ENCODE measurements at places on chromosomes 4 and X. TPM values are rescaled to one million over a fixed set of nuclear protein-coding genes. Genes with fewer than 3 reads are reported as not detected.

STATH gene
- polyA plus RNA-seq: not detected

EDNRA gene
- not detected for polyA plus RNA-seq

GRCh38 chr4:183601381-183601780, 57.6 kb downstream of the RWDD4 start:
- DNase-seq: no peak

PNCK gene
- not detected for polyA plus RNA-seq

DNA sequence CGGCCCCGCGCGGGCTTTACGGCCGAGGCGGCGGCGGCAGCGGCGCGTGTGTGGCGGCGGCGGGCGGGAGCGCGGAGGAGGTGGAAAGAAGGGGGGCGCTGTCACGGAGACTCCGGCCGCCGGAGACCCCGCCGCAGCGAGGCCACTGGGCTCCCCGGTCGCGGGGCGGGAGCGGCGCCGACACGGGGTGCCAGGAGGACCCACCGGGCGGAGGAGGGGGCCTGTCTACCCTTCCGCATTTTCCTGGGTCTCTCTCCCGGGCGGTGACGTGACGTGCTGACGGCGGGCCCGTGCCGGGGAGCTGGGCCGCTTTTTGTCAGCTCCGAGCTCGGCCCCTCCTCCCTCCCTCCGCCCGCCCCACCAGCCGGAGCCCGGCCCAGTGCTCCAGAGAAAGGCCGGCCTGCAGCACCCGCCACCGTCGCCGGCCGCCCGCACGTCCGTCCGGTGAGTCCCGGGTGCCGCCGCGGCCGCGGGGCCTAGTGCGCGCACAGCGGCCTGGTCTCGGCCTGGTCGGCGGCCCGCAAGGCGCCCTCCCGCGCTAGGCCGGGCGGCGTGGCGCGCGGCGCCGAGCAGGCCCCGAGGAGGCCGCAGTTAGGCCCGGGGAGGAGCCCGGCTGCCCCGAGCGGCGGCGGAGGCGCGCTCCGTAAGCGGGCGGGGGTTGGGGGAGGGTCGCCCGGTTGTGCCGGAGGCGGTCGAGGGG, at the start of gene ZFX:
Gene ZFX, plus strand, starts transcription at position 379 of the 700 bp plus-strand sequence. CDS start 23,014 bp downstream, outside the sequence.
- peak; percentile 88 for DNase-seq

DNA sequence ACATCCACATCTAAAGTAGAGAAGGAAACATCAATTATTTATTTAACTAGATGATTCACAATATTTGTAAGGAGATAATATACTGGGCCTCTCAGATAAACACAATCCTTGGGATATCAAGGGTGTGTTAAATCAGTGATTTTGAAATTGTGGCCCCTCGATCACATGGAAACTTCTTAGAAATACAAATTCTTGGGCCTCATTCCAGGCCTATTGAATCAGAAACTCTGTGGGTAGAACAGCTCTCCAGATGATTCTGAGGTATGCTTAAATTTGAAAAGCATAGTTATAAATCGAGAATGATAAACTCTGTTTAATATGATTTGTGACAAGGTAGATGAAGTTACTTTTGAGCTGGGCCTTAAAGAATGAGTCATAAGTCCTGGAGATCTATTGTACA, 64.3 kb upstream of the GPR174 start:
- no peak for DNase-seq

GRCh38 chr4:17194586-17194985, 296.1 kb upstream of the LDB2 start:
- no peak for DNase-seq

- no peak for DNase-seq
Measured at GRCh38 chr4:174561560-174561959, 39.3 kb upstream of the HPGD start.

MAGED4 gene
- 2.1 TPM for polyA plus RNA-seq

DNA sequence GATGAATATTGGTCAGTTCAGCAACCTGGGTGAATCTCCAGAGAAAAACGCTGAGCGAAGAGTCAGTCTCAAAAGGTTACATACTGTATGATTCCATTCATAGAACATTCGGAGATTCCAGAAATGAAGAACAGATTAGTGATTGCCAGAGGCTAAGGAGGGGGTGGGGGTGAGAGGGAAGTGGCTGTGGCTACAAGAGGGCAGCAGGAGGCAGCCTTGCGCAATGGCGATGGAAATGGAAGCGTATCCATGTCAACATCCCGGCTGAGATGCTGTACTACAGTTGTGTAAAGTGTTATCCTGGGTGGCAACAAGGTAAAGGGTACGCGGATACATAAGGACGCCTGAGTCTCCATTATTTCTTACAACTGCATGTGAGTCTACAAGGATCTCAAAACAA, 18.0 kb downstream of the LYAR start:
- DNase-seq: no peak

GRCh38 chrX:119101168-119101567, 26.4 kb downstream of the KIAA1210 start:
- no peak for DNase-seq

FRG2 gene
- polyA plus RNA-seq: not detected

- DNase-seq: no peak
Measured at GRCh38 chr4:128371876-128372275, 84.3 kb upstream of the PGRMC2 start.

- no peak for DNase-seq
Measured at GRCh38 chr4:148737061-148737770, 295.0 kb upstream of the NR3C2 start.

GRCh38 chr4:176034499-176034898, 31.1 kb upstream of the WDR17 start:
- peak; percentile 16 for DNase-seq

HEPH gene
- not detected for polyA plus RNA-seq

GRCh38 chr4:113692809-113693411, 68.6 kb downstream of the CAMK2D start:
- DNase-seq: no peak

DNA sequence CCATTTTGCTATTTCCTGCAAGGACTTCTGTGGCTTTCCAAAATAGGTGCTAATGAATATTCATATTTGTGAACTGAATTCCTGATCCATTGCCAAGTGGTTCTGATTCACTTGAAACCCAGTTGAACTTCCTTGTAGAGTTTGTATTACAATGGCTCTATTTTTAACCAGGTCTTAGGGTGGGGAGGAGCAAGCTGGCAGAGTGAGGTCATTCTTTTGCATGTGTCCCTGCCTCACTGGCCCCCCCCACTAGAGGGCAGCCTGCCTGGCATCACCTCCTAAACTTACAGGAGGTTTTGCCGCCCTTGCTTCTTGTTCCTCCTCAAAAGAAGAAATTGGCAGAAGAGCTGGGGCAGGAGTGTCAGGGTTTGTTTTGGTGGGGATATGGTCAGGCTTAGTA, 10.5 kb downstream of the PTTG2 start:
- DNase-seq: peak; percentile 68

KIF4A gene
- polyA plus RNA-seq: not detected

RAB40AL gene
- not detected for polyA plus RNA-seq

SERTM2 gene
- not detected for polyA plus RNA-seq

DNA sequence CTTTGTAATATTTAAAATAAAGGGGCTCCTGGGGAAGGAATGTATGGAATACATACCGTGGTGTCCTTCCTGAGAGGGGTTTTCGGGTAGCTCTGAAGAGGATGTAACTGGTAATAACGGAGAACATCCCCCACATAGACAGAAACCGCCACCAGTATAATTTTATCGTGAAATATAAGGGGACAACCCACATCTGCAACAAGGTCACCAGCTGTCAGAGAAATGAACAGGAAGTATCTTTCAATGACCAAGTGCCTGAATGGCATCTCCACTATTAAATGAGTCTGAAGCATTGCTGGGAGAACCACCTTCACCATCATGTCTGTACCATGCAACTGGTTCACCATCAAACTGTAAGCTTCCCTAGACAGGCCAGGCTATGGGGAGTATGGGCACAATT, 31.7 kb downstream of the RNF175 start:
- DNase-seq: no peak

SLC4A4 gene
- polyA plus RNA-seq: 1.4 TPM

DNA sequence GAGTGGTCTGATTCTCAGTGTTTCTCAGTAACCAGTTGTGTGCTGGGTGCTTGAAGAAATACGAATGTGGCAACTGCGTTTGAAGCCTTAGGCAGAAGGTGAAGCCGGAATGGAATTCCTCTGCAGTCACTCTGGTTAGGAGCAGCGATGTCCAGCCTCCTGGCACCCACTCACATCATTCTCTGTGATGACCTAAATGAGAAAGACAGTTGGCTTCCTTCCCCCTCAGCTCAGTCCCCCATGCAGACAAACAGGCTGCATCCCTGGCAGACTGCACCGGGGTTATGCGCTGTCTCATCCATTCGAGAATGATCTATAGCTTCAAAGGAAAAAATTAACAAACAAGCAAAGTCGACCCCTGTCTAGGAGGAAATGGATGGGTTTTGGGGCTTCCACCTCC, 170.1 kb upstream of the SCML1 start:
- DNase-seq: no peak

- no peak for DNase-seq
Measured at GRCh38 chr4:177587989-177588388, 145.8 kb upstream of the AGA start.

- no peak for DNase-seq
Measured at GRCh38 chr4:185712350-185713024, 99.5 kb downstream of the SORBS2 start.
